ENCODE measurements at places on chromosomes 1 and 21.

DNA sequence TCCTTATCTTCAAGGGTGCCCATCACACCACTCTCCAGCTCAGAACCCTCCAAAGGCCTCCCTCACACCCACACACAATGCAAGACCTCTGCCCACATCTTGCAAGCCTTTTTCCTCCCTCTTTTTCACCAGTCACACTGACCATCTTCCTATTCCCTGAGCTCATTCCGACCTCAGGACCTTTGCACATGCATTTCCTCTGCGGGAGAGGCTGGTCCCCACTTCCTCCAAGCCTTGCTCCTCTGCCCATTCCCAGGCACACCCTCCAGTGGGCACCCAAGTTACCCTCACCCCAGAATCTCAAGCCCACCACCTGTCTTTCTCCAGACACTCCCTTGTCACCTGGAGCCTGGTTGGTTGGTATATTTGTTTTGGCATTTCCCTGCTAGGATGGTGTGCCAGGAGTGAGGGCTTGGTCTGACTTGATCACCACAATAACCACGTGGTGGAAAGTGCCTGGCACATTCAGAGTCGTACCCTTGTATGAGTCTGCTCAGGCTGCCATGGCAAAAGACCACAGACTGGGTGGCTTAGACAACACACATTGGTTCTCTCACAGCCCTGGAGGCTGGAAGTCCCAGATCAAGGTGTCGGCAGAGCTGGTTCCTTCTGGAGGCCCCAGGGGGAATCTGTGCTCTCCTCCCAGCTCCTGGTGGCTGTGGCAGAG is 13.2 kb downstream of the MX2 start:
- no peak for DNase-seq

DNA sequence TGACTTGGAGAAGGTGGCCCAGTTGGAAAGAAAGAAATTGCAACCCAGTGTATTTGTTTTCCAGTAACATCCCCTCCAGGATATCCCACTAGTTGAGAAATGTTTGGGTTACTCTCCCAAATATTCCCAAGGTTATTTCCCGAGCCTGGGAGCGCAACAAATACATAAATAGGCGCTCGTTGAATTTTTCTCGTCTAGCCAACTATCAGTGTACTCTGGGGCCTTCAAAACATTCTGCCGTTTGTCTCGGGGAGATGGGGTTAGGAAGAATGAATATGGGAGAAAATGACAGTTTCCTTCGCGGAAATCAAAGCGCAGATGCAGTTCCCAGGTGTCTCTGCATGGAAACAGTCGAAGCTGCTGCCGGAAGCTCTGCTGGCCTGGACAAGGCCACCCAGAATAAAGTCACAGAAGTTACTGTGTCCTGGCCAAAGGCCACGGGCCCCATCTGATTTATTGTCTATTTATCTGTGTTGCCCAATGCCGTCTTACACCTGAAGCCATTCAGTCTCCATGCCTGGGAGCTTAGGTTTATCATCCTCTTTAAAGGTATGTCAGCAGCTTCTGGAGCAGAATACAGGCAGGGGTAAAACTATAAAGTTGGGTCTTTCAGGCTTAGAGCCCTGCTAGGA is 1.0 kb downstream of the C1orf115 start:
- no peak for DNase-seq

DNA sequence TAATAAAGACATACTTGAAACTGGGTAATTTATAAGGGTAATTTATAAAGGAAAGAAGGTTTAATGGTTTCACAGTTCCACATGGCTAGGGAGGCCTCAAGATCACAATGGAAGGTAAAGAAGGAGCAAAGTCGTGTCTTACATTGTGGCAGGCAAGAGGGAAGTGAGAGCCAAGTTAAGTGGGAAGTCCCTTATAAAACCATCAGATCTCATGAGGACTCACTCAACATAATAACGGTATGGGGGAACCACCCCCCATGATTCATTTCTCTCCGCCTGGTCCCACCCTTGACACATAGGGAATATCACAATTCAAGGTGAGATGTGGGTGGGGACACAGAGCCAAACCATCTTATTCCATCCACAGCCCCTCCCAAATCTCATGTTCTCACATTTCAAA is 76.8 kb upstream of the ZNF678 start:
- no peak for DNase-seq

- DNase-seq: no peak
Observed at GRCh38 chr1:150973836-150974579, 627 bp downstream of the CERS2 start.

- no peak for DNase-seq
Observed at GRCh38 chr1:19872190-19872589, 10.0 kb upstream of the OTUD3 start.

DNA sequence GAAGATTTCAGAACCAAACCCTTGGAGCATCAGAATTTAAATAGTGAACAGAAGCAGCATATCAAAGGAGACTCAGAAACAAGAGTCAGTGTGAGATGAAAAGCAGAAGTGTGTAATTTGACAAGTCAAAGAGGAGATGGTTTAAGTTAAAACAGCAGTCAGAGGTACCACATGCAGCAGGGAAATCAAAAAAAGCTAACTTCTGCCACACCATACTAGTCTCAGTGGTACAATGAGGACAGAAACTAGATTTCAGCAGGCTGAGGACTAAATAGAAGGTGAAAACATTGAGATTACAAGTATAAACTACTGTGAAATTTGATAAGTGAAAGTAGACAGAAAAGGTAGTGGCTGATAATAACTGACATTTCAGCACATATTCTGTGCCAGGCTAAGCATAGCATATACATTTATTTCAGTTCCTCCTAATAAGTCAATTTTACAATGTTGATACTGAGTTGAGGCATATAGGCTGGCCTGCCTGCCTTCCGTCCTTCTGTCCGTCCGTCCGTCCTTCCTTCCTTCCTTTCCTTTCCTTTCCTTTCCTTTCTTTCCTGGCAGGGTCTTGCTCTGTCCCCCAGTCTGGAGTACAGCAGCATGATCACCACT is 12.6 kb downstream of the SUCO start:
- DNase-seq: no peak

- no peak for DNase-seq
Observed at GRCh38 chr1:168843401-168843800, 114.4 kb upstream of the DPT start.

DNA sequence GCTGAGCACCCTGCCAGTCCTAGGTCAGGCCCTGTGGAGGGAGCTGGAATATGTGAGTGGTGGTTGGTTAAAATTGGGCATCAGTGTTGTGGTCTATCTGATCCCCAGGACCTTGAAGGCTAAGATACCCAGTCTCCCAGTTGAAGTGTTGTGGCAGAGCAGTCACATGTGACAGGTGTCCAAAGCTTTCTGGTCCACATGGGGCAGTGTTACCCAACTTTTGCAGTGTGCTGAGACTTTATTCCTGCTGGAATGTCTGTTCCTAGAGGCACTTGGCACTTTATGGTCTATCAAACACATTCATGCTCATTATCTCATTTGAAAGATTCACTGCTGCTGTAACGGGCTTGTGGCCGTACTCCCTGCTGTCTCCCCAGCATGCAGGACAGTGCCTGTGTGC is 21.0 kb upstream of the LORICRIN start:
- no peak for DNase-seq

DNA sequence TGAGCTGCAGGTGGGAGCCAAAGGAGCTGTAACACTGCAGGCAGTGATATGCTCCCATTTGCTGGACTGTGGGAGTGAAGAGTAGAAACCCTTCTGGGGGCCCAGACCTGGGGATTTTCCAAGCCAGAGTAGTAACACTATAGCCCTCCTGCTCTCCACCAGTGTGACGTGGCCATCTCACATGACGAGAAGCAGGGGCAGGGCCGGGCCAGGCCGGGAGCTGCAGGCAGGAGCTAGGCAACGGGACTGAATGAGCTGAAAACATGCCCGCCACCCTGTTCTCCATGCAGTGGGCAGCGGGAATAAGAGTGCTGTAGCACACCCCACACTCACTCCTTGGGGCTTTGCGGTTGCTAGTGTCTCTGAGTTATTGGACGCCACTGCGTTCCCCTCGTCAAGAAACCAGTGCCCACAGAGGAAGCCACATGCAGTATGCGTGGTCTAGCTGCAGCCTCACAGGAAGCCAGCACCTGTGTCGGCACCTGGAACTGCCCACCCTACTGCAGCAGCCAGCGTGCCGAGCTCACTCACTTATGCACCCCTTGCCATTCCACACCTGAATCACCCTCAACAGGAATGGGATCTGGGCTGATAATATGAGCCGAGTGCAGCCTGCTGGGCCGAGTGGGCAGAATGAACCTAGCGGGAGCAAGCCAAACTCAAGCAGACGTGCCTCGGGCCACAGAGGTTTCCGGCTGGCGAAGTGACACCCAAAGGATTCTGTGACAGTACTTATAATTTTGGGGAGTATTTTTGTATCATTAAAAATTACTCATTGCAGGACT is 1389.6 kb downstream of the KCNT2 start:
- DNase-seq: no peak

DNA sequence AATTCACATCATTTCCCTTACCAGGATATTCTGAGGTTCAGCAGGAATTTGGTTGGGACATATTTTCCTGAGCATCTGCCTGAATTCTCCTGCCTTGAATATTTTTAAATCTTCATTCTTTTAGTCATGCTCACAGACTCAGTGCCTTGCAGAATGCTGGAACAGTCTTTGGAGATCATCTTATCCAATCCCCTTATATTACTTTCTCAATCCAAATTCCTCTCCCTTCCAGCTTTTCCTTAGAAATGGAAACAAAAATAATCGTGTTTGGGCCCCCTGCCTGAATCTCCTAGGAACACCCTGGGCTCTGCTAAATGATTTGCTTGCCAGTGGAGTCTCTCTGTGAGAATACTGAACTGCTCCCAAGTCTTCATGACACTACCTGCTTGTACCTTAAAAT is 38.4 kb downstream of the LHX8 start:
- DNase-seq: no peak

DNA sequence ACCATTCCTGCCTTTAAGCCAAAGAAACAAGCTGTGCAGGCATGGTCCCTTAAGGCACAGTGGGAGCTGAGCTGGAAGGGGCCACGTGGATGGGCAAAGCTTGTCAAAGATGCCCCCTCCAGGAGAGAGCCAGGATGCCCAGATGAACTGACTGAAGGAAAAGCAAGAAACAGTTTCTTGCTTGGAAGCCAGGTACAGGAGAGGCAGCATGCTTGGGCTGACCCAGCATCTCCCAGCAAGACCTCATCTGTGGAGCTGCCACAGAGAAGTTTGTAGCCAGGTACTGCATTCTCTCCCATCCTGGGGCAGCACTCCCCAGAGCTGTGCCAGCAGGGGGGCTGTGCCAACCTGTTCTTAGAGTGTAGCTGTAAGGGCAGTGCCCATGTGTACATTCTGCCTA is 1.3 kb upstream of the SLC50A1 start:
- DNase-seq: no peak

DNA sequence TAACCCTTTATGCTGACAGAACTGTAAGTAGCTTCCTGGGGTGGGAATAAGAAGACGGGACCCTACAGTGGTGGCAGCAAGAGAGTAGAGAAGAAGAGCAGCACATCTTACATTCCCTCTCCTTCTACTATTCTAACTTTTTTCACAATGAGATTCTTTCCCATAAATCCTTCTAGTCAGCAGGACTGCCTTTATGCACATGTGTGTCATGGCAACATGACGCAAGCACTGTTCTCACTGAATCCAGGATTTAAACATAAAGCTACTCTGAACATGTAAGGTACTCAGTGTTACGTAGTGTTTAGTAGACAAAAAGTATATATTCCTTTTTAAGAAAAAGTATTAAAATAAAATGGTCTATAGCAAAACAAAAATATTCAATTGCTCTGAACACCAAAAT is 309.7 kb upstream of the LYPLAL1 start:
- DNase-seq: no peak

- no peak for DNase-seq
Observed at GRCh38 chr1:951364-951763, 7.7 kb downstream of the NOC2L start.

GRCh38 chr1:17880449-17880848 is 125.3 kb downstream of the ACTL8 start:
- DNase-seq: no peak

- no peak for DNase-seq
Observed at GRCh38 chr21:16713331-16714117, 799.3 kb upstream of the CXADR start.

DNA sequence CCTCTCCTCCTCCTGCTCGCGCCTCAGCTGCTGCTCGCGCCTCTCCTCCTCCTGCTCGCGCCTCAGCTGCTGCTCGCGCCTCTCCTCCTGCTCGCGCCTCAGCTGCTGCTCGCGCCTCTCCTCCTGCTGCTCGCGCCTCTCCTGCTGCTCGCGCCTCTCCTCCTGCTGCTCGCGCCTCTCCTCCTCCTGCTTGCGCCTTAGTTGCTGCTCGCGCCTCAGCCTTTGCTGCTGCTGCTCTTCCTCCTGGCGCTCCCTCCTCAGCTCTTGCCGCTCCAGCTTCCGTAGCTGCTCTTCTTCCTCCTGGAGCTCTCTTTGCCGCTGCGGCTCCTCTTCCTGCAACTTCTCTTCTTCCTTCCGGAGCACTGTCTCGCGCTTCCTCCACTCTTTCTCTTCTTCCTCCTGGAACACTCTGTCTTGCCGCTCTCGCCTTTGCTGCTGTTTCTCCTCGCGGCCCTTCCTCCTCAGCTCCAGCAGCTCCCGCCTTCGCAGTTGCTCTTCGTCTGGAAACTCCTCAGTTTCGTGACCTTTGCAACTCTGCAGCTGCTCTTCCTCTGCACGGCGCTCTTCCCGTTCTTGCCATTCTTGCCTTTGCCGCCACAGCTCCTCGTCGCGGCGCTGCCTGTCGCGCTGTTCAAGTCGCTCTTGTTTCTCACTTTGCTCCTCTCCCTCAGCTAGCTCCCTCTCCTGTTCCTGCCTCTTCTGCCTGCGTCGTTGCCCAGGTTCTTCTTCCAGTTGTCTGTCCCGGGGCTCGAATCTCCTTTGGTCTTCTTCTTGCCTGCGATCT is 3.0 kb downstream of the TCHH start:
- DNase-seq: no peak

DNA sequence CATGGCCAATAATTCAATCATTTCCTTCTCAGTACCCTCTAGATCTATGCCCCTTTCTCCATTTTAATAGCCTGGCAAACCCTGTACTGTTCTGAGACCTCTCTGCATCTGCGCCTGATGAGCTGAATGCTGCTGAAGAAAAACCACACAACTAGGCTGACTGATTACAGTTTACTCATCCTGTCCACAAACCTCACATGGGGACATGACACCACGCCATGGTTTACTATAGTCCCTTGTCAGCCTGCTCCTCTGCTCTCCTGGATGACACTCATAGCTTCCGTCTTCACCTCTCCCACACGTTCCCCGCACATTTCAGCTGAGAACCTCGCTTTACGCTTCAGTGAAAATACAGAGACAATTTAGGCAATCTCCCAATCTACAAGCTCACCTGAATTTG is 59.7 kb downstream of the DESI2 start:
- DNase-seq: no peak

Data from GM18507 (cell line).